ELF-1 (cell line): ENCODE measurements at places on chromosomes 6 and 20.

GRCh38 chr20:47468290-47469050, 33.2 kb upstream of the NCOA3 start:
- DNase-seq, result no peak

DNA sequence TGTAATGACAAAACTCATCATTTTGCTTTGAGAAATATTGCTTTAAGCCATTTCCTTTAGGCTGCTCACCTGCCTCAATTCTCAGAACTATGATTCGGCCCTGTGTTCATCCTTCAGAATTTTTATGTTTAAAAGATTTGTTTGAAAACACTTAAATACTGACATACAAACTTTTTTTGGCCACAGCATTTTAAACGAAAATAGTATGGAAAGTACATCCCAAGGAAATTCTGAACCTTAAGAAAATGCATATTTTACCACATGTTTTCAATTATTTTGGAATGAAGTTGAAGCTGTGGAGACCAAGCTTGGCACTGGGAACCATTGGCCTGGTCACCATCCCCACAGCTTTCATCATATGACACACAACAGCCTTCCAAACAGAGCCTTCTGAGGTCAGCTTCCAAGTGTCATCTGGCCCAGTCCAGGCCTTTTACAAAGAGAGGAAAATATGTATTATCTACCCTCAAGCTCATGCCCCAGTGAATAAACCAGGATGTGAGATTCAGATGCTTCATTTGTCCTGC, 83.3 kb downstream of the SOD2 start:
- no peak for DNase-seq

GRCh38 chr20:42191140-42191860, 573.1 kb upstream of the CHD6 start:
- peak; percentile 12 for DNase-seq

DNA sequence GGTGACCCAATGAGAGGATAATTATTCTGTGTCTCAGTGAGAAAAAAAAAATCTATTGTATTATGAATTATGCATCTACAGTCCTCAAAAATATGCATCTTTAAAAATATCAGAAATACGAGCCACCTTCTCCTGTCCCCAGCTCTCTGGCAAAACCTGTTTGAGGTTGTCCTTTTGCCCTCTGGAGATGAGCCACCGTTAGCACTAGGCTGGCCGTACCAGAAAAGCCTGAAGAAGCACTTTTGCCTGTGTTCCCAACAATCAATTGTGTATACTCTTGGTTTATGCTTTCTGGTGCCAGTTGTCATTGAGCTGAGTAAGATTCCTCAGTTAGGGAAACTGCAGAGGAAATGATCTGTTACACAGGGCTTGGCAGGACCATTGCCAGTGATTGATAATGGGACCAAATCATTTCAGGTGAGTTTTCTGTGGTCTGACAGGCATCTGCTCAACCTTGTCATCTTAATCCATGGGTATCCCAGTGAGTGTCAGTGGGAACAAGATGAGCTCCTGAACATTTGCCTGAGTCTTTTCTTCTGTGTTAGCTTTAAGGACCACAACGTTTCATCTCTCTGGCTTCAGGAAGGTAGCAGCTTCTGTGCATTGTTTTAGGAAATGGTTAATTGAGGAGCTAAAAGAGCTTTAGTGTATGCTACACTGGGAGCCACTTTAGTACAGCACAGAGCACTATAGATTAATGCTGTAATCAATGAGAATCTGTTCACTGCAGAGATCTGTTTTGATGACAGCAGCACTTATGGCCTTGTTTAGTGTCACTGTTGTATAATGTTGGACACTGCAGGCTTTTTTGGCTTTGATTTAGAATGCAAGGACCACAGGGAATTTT, 330.1 kb downstream of the RIMS1 start:
- DNase-seq, result peak; percentile 57

GRCh38 chr6:129264480-129265045, 381.6 kb downstream of the LAMA2 start:
- DNase-seq, result no peak

DNA sequence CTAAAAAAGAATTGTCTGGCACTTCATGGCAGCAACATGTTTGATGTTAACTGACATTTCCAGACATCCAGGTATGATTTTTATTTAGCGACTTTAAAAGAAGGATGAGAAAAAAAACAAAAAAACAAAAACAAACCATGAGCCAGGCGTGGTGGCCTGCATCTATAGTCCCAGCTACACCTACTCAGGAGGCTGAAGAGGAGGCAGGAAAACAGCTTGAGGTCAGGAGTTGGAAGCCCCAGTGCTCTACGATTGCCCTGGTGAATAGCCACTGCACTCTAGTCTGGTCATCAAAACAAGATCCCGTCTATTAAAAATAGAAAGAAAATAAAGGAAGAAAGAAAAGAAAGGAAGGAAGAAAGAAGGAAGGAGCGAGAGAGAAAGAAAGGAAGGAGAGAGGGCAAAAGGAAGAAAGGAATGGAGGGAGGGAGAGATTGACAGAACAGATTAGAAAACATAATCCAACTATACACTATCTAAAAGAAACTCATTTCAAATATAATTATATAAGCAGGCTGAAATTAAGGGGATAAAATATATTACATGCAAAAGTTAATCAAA, 141.6 kb downstream of the TRIM27 start:
- peak; percentile 4 for DNase-seq

- DNase-seq, result no peak
These were observed 43.4 kb upstream of the MRGBP start for GRCh38 chr20:62752671-62753501.

DNA sequence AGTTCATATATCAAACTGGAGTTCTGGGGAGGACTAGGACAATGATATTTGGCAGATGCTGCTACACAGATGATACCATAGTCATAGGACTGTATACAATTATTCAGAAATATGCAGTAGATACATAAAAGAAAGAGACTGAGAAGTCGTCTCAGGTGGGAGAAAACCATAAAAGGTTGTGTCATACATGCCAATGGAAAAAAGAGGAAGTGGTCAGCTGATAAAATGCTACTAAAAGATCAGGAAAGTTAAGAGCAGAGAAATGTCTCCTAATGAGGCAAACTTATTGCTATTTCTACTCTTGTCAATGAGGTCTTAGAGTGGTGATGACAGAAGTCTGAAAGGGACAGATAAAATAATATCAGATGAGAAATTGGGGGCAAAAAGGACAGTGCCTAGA, 407.6 kb downstream of the COL12A1 start:
- DNase-seq, result no peak

DNA sequence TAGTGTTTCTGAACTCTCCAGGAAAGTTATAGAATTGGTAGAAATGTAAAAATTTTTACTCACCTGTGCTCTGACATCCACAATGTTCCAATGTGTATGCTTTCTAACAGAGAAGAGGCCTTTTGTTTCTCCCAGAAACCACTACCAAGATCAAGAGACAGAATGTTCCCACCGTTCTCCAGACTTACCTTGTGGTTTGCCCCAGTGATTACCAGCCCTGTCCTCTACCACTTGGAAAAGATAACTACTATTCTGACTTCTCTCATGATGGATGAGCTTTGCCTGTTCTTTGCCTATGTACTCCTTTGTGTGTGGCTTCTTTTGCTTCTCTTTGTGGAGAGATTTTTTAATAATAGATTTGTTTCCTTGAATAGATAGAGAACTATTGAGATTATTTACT, 173.0 kb upstream of the SCGN start:
- no peak for DNase-seq

DNA sequence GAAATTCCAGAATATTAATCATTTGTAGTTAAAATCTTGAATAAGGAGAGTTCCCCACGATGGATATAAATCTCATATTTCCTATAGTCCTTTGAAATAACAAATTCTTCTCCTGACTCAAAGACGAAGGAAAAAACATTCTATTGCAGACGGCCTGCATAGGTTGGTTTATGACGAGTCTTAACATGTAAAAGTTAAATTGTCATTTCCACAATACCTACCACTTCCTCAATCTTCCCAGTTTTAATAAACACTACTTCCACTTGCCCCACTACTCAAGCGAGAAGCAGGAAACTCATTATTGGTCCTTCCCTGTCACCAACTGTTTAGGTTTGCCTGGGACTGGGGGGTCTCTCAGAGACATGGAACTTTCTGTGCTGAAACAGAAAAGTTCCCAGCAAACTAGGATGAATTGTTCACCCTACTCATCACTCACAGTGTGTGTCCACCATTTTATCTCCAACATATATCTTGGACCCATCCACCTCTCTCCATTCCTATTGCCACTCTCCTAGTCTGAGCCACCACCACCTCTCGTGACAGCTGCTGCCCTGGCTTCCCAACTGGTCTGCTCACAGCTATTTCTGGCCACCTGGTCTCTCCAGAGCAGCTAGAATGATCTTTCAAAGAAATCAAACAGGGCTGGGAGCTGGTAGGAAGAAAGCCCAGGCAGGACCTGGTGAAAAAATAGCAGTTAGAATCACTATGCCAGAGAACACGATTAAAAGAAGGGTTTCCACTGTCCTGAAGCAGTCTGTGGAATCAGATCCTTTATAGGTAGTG, 15.1 kb upstream of the ZSCAN9 start:
- no peak for DNase-seq

DNA sequence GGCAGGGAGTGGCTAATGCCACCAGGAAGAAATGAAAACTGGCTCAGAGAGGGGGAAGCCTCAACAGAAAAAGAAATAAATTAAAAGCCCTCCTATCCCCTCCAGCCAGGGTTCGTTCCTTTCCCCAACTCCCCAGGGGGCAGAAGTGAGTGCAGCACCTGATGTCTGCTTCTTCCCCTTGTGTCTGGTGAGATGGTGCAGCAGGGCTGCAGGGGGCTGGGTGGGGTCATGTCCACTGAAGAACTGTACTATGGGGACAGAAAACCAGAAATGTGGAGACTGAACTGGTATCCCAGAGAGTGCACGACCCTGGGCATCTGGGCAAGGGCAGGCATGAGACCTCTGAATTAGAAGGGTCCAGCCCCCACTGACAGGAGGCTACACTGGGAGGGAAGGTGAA, 4.0 kb downstream of the EGFL8 start:
- no peak for DNase-seq

GRCh38 chr6:3356824-3357420, 98.2 kb downstream of the PSMG4 start:
- DNase-seq, result no peak

GRCh38 chr20:63335711-63336110, 25.4 kb downstream of the CHRNA4 start:
- no peak for DNase-seq

DNA sequence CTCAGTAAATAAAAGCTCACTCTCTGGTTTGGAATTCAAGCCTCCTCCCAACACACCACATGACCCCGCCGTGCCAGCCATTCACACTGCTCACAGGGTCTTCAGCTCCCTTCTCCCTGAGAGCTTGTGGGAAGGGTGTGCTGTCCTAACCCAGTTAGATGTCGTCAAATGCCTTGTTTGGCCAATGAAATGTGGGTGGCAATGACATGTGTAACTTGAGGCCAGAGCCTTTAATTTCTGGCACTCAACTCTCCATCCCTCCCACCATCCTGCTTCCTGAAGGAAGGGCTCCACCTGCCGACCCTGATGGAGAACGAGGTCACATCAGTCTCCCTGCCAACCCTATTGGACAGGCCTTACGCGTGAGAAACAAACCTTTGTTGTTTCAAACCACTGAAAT, 224.5 kb upstream of the AGPAT4 start:
- peak; percentile 90 for DNase-seq

DNA sequence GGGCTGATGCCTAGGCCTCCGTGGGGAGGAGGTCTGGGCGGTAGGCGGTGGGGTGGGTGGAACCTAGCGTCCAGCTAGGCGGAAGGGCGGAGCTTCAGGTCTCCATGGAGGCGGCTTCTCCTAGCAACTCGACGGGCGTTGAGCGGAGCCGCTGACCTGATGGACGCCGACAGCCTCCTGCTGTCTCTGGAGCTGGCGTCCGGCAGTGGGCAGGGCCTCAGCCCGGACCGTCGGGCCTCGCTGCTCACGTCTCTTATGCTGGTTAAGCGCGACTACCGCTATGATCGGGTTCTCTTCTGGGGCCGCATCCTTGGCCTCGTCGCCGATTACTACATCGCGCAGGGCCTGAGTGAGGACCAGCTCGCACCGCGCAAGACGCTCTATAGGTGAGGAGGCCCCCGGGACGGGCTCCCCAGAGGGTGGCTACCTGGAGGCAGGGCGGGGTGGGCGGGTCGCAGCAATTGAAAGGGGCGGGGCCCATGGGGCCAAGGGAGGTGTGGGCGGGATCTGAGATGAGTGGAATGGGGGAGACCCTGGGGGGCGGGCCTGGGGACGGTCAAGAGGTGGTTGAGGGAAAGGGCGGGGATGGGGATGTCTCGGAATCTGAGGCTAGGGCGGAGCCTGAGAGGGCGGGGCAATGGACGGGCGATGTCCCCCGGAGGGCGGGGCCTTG, at the start of gene RSPH9:
RSPH9 (plus strand) TSS at position 97 of the 673 bp plus-strand sequence; CDS start at position 160, 63 bp downstream.
- peak; percentile 91 for DNase-seq

DNA sequence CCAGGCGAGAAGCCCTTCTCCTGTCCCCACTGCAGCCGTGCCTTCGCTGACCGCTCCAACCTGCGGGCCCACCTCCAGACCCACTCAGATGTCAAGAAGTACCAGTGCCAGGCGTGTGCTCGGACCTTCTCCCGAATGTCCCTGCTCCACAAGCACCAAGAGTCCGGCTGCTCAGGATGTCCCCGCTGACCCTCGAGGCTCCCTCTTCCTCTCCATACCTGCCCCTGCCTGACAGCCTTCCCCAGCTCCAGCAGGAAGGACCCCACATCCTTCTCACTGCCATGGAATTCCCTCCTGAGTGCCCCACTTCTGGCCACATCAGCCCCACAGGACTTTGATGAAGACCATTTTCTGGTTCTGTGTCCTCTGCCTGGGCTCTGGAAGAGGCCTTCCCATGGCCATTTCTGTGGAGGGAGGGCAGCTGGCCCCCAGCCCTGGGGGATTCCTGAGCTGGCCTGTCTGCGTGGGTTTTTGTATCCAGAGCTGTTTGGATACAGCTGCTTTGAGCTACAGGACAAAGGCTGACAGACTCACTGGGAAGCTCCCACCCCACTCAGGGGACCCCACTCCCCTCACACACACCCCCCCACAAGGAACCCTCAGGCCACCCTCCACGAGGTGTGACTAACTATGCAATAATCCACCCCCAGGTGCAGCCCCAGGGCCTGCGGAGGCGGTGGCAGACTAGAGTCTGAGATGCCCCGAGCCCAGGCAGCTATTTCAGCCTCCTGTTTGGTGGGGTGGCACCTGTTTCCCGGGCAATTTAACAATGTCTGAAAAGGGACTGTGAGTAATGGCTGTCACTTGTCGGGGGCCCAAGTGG, 5.3 kb downstream of the SNAI1 start:
- no peak for DNase-seq

- DNase-seq, result peak; percentile 34
These were observed 61.9 kb downstream of the CNKSR3 start for GRCh38 chr6:154448448-154449096.
